Stimulated activated CD8-positive, alpha-beta memory T cell treated with anti-CD3 and anti-CD28 coated beads, Interleukin-2, amount 100 ng/mL, for 1 hour (primary cell): ENCODE measurements at places on chromosomes 5 and 9.

DNA sequence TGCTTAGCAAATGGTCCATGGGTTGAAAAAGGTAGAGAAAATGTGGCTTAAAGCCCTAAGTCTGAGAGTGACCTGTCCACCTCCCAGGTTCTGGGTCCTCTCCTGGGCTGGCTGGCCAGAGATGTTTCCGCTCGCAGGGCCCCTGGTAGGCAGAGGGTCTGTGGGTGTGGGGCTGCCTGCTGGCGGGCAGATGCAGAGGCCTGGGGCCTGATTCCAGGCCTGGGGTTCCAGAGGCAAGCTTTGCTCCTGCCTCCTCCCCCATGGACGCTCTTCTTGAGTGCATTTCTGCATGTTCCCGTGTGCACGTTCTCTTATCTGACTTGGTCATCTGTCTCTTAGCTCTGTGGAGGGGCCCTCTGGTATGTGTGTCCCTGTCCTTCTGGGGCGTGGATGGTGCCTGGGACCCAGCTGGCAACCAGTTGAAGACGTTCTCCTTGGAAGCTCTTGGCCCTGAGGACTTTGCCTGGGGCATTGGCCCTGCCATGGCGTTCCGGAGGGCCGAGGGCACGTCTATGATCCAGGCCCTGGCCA lies 3.8 kb downstream of the MIGA2 start:
- DNase-seq = no peak

DNA sequence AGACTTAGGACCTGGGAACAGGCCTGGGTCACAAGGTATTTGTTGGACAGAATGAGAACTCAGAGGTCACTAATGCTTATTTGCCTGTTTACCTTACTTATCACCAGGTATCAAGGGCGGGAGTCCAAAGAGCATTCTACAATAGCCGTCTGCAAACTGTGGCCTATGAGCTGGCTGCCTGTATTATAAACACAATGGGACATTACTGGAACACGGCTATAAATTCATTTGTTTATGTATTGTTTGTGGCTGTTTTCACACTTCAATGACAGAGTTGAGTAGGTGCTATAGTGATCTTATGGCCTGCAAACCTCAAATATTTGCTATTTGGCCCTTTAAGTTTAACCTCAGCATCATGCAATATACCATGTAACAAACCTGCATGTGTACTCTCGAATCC lies 76.6 kb upstream of the ASTN2 start:
- DNase-seq = no peak

DNA sequence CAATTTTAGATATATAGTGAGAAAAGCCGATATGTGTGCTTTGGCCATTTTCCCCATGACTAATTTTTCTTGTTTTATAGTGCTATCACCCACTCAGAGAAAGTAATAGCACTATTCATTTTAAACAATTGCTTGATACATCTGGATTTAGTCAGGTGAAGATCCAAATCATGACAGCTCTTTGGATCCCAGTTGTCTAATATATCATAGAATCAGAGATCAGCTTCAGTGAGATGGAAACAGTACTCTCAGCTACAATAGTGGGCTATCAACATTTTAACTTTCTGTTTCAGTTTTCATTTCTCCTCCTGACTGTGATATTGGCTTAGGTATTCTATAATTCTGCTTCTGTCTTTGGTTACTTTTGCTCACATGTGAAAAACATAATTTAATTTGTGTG lies 38.7 kb downstream of the VCAN start:
- DNase-seq = no peak

GRCh38 chr5:14685757-14686156 lies 21.2 kb downstream of the OTULIN start:
- DNase-seq = no peak

DNA sequence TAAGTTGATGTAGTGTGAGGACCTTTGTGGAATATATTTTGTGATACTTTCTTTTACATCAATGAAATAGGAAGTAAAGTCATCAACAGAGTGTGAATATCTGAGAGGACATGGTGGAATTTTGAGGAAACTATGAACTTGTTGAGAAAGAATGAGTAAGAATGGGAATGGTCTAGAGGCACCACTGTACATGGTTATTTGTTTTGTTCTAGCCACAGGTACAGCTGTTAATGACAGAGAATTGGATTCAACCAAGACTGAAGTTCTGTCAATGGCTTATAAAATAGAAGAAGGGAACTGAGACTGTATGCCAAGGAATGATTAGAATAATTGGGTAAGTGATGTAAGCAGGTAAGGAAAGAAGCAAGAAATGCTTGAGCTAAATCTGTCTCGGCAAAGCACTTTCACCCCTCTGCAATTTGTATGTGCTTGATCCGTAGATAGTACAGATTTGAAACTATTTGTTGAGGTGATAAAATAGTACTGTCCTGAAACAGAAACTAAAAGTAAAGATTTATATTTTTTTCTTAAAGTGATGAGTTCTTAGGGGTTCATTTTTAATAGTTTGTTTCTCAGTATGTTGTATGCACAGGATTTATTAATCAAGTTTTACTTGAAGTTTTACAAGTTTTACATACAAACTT lies 468.8 kb upstream of the SMC2 start:
- no peak for DNase-seq

GRCh38 chr5:156475182-156476157 lies 148.5 kb downstream of the SGCD start:
- no peak for DNase-seq

- no peak for DNase-seq
Measured at GRCh38 chr5:135458921-135459331, 6.8 kb upstream of the TIFAB start.
